ENCODE measurements at places on chromosomes 6 and 20.

- DNase-seq, result no peak
These were observed 370.3 kb downstream of the HTR1B start for GRCh38 chr6:77092971-77093370.

DNA sequence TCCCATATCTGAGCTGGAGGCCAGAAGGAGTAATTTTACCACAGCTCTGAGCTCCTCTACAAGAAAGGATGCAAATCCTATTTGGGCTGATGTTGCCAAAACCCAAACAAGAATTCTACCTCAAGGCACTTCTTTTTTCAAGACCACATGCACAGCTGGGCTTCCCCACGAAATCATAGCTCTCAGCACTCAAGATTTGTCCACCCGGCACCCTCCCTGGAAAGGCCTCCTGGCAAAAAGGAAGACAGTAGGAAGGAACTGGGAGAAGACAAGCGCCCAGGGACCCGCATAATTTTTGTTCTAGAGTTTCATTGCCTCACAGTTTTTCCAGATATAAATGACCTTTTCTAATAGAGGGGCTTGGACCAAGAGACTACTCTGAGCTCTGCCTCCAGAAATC lies 90.5 kb downstream of the BANF2 start:
- no peak for DNase-seq

DNA sequence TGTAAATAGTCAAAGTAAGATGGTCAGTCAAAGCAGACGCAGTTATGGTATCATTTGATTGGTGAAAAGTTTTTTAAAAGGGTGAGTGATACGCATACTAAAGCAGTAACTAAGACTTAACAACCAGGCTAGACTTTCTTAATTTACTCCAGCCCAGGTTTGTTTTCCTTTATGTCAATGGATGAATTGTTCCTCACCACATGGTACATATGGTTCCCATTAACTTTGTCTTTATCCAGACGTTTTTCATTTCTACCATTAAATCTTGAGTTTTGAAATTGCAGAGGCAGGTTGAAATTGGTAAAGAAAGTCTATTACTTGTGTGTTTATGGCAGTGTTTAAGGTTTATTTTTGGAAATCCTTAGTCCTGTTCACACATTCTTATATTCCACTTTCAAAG lies 98.5 kb upstream of the SCGN start:
- DNase-seq, result no peak

DNA sequence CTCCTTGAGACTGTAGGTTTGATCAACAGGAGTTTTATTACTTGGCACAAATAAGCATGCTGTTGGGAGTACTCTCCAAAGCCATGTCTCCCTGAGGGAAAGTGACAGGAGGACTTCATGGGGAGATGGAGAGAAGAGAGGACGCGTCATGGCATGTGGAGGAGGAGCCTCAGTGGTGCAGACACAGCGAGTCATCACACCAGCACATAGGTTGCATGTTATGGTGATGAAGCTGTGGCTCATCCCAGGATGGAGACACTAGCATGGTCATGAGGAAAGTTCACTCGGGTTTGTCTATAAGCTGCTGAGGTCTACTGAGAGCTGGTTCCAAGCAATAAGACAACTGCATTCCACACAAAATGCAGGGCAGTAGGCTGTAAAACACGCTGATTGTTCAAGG lies 13.2 kb upstream of the SSTR4 start:
- no peak for DNase-seq

GRCh38 chr6:66161546-66162108 lies 454.6 kb upstream of the EYS start:
- DNase-seq, result no peak

Data from neuronal stem cell (in vitro differentiated cells).